ENCODE measurements at places on chromosomes 3 and 15.

DNA sequence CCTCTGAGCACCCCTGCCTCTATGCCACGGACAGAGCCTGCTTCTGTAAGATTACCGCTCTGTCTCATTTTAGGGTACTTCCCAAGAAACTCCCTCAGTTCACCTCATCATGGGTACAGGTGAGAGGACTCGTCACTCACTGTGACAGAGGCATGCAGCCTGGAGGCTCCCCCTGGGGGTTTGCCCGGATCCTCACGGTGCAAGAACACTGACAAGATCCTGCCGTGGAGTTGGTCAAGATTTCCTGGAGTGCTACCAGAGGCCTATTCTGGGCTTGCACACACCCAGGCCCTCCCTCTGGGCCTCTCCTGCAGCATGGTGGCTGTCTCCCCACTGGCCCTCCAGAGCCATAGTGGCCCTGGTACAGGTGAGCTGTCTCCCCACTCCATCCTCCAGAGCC, 103.1 kb upstream of the TNIK start:
- DNase-seq = no peak

DNA sequence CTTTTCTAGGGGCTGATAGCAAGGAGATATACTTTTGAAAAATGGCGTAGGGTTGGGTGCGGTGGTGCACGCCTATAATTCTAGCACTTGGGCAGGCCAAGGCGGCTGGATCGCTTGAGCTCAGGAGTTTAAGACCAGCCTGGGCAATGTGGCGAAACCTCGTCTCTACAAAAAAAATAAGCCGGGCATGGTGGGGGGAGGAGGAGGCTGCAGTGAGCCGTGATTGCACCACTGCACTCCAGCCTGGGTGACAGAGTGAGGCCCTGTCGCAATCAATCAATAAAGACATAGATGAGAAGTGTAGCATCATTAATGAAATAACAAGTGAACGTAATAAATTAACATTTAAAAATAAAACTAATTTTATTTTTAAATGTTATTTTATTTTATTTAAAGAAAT, 134.6 kb downstream of the SLCO3A1 start:
- no peak for DNase-seq

DNA sequence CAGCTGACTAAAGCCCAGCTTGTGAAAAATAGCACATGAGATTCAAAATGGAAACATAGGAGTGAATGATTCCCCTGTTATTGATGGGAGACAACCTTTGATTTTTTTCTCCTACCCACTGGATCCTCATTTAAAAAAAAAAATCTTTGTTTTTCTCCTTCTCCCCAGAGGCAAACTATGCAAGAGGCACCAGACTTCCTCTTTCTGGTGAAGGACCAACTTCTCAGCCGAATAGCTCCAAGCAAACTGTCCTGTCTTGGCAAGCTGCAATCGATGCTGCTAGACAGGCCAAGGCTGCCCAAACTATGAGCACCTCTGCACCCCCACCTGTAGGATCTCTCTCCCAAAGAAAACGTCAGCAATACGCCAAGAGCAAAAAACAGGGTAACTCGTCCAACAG, 2.6 kb downstream of the CACNA1D start:
- no peak for DNase-seq

- no peak for DNase-seq
These were observed 16.6 kb downstream of the ABTB1 start for GRCh38 chr3:127689266-127689860.

GRCh38 chr3:53938645-53939044, 47.0 kb upstream of the SELENOK start:
- peak; percentile 3 for DNase-seq

DNA sequence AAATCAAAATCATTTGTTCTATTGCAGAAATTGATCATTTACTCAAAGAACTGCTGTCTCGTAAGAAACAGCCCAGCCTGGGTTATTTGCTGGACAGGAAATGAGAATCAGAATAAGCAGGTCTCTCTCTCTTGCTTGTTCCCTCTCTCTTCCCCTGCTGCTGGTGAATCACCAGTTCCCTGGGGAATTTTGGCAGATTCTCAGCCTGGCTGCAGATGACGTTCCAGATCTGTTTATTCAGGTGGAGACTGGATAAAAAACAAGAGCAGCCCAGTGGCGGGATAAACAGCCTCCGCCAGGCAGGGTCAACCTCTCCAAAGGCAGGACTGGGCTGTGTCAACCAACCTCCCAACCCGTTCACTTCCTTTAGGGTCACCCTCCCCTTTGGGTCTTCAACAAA, 72.1 kb downstream of the LRIG1 start:
- DNase-seq = no peak

DNA sequence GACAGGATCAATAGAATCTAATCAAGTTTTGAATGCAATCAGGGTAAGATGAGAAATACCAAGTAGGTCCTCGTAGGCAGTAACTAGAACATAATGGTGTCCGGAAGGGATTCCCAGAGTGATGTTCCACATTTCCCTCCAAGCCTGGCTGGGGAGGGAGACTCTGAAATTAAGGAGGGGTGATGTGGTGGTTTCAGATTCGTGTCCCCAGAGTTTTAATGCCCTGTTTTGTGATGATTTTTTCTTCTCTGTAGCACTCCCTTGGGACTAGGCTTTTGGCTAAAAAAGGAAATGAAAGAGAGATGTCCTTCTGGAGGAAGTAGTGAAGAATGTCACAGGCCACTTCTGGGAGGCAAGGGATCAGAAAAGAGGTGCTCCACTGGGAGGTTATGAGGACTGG, 108.3 kb upstream of the CACNA2D3 start:
- no peak for DNase-seq

GRCh38 chr3:153052096-153052460, 109.9 kb upstream of the RAP2B start:
- DNase-seq = no peak

- no peak for DNase-seq
These were observed 150.9 kb upstream of the ABI3BP start for GRCh38 chr3:101144105-101144504.

GRCh38 chr3:52983336-52983807, 62.5 kb downstream of the SFMBT1 start:
- peak; percentile 51 for DNase-seq

- no peak for DNase-seq
These were observed 4.8 kb downstream of the SACM1L start for GRCh38 chr3:45693941-45694521.

DNA sequence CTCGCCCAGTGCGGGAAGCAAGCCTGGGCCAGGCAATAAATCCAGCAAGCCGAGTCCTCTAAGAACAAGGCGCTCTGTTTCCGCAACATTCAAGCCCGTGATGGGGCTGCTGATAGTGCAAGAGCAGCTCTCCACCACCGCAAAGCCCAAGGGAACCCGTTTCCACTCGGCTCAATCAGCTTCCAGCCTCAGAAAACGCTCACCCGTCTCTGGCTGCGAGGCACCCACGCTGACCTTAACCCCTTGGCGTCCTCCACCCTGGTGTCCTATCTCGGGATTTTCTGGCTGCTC, 17.8 kb downstream of the SPATA12 start:
- no peak for DNase-seq

DNA sequence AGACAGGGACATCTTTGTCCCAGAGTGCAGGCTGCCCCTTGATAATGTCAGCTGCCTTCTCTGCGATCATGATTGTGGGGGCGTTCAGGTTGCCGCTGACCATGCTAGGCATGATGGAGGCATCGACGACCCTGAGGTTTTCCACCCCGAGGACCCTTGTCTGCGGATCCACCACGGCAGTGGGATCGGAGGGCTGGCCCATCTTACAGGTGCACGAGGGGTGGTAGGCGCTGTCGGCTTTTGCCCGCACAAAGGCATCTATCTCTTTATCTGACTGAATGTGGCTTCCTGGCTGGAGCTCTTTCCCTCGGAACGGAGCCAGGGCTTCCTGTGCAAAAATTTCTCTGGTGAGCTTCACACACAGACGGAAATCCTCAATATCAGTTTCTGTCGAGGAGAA, 28.4 kb downstream of the CHDH start:
- DNase-seq = no peak

DNA sequence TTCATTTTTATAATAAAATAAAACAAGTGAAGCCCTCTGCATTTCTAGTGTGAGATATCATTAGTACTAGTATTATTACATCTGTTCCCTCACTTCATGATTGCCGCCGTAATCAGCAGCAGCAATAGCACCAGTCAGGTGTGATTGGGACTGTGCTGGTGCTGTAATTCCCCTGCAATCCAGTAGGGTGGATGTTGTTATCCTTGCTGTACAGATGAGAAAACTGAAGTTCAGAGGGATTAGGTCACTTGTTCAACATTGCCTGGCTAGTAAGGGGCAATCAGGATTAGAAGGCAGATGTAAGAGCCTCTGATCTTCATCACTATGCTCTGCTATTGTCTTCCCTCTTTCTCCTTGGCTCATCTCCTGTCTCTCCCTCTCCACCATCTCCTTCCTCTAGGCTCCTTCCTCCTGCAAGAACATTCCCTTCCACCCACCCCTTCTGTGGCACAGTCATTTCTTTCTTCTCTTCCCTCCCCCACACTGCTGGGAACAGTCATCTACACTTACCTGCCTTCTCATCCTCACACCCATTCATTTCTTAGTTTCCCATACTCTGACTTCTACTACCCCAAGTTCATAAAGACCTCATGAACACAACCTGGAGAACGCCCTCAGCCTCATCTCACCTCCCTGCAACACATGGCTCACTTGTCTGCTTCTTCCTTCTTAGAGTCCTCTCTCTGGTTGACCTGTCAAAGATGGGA, 29.7 kb downstream of the CRYGS start:
- DNase-seq = no peak
